Activated gamma-delta T cell treated with anti-CD3 and anti-CD28 coated beads, Interleukin-2, amount 50 U/mL, for 16 hours (primary cell): ENCODE measurements at places on chromosomes 12 and 14.

GRCh38 chr12:59844750-59845149, 248.9 kb downstream of the SLC16A7 start:
- DNase-seq = no peak

DNA sequence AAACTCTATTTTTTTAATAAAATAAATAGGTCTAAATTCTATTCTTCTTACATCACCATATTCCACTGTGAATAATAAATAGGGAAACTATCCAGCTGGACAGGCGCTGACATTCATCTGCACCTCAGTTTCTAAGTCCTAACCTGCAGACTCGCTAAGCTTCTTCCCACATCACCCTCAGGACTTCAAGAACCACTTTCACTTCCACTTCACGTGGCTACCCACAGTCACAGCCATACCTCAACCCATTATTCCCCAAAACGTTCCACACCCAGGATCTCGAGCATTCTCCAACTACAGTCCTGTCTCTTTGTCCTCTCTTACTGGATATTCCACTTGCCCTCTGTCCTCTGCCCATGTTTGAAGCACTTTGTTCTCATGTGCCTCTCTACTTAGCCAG, 71.1 kb downstream of the C2CD5 start:
- no peak for DNase-seq

GRCh38 chr12:49144384-49144783, 13.2 kb upstream of the TUBA1B start:
- no peak for DNase-seq

DNA sequence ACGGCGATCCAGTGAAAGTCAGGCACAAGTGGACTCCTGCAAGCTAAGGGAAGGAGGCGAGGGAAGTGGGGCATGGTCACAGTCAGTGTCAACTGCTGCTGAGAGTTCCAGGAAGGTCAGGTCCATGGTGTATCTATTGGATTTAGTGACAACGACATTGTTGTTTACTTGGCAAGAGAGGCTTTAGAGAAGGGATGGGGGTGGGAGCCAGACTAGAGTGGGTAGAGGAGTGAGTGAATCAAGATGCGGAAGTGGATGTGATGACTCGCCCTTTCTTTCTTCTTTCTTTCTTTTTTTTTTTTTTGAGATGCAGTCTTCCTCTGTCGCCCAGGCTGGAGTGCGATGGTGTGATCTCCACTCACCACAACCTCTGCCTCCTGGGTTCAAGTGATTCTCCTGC, 12.5 kb downstream of the P2RX7 start:
- no peak for DNase-seq

DNA sequence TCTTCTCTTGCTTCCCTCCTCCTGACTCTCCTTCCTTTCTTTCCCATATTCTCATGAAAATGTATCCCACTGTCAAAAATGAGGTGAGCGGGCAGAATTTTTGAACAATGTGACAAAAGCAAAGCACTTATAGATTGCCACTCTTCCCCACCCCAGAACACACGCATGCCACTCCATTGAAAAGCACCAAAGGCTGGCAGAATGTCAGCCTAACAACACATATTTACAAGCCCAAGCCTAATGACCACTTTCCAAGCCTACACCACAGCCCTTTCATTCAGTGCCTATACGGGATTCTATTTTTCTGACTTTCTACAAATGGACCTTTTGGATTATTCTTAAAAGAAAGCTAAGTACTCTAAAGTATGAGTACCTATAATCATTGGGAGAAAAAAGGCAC, 62.9 kb upstream of the METAP2 start:
- no peak for DNase-seq

DNA sequence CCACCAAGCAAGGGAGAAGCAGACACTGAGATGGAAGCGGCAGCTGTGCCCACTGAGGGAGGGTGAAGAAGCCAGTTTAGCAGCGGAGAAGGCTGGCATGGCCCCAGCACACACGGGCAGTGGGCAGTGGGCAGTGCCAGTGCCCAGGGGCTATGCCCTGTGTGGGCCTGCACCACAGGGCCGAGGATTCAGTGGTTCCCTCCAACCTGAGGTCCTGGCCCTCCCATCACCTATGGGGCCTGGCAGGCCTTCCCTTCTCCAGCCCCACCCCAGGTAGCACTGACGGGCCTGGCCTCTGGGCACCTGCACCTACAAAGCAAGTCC, 81.1 kb downstream of the ITPK1 start:
- DNase-seq = no peak

DNA sequence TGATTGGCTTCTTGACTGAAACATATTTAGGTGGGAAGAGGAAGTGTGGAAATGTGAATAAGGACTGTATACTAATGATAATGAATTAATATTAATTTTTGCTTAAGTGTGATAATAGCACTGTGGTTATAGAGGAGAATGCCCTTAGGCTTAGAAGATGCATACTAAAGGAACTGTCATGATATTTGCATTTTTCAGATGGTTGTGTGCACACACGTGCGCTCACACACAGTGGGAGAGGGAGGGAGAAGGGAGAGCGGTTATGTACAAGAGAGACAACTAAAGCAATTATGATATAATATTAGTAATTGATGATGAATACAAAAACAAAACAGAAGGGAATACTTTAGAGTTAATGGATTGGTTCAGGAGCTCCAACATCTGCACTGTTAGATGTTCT, 54.2 kb downstream of the RCOR1 start:
- DNase-seq = no peak

DNA sequence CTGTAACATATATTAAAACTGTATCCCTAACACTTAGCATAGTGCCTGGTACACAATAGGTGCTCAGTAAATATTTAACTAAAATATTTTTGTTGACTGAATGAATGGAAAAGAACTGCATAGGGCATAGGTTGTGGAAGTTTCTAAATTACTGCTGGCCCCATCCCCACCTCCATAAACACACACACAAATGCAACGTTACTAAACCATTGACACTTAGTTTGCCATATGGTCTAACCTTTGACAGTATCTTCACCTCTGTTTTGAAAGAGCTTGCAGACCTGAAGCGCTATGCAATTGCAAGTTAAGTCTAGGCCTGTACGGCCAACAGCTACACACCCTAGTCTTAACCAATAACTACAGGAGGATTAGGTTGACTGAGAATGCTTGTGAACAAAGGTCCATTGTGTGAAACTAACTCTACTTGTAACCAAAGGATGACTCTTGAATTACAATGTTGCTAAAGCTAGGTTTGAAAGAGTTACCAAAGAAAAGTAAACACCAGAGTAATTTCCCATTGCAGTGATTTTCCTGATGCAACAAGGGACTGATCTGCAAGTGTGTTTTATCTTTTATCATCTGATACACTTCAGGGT, 924 bp upstream of the MANSC1 start:
- DNase-seq = no peak

DNA sequence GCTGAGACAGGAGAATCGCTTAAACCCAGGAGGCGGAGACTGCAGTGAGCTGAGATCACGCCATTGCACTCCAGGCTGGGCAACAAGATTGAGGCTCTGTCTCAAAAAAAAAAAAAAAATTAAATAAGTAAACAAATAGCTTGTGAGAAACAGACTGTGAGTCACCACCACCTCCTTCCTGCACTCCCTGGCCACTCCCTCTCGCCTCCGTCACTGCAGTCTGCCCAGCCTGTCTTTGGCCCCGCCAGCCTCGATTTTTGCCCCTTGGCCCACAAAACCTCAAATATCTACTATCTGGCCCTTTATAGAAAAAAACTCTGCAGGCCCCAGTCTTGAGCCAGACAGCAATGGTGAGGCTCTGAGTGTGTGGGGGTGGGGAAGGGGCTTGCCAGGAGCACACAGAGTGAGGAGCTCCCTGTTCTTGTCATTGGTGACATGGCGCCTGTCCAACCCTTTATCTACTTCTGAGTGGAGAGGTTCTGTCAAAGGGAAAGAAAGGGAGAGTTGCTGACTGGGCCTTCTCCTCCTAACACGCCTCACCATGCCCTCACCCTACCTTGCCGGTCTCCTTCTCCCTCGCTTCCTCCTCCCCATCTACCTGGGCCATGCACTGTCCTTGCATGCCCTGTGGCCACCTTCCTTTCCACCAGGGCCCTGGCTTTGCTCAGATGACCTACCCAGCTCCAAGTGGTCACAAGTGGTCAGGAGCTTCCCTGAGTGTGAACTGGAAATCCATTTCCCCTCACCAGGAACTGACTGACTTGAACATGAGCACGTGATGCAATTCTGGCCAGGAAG, 22.1 kb downstream of the LGMN start:
- DNase-seq = no peak

DNA sequence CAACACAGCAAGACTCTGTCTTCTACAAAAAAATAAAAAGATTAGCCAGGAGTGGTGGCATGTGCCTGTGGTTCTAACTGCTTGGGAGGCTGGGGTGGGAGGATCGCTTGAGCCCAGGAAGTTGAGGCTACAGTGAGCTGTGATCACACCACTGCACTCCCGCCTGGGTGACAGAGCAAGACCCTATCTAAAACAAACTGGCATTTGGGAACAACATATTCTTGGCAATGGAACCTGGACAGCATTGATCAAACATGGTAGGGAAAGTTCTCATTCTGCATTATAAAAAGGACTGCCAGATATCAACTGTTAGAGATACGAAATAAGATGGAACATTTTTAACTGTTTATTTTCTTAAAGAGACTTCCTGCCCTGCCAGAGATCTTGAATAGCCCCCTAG, 81.5 kb downstream of the PPP2R5C start:
- no peak for DNase-seq

GRCh38 chr12:62895351-62895877, 39.5 kb downstream of the PPM1H start:
- no peak for DNase-seq

GRCh38 chr12:46390881-46391280, 18.3 kb upstream of the SLC38A2 start:
- DNase-seq = no peak

GRCh38 chr14:24798911-24799462, 165.0 kb upstream of the GZMB start:
- no peak for DNase-seq

DNA sequence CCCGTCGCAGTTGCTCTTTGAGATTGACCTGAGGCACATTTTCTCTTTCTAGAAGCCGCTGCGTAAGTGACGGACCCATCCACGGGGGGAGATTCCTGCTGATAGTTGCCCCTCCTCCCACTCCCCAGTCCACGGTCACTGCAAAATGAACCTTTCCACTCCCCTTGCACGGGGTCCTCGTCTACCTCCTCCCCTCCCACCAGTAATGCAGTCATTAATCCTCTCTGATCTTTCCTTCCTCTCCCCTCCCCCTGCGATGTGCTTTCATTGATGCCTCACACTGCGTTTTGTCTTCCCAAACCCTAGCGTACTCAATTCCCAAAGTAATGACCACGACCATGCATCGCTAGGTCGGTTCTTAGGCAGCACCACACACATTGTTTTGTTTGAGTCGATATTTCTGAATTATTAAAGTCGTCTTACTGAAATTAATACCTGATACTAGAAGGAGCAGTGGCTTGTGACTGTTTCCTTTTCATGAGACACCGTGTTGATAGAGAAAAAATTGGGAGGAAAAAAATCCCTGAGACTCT, 857 bp downstream of the ETNK1 start:
- DNase-seq = no peak

- DNase-seq = no peak
These were observed 67.4 kb upstream of the POC1B start for GRCh38 chr12:89593233-89593632.

DNA sequence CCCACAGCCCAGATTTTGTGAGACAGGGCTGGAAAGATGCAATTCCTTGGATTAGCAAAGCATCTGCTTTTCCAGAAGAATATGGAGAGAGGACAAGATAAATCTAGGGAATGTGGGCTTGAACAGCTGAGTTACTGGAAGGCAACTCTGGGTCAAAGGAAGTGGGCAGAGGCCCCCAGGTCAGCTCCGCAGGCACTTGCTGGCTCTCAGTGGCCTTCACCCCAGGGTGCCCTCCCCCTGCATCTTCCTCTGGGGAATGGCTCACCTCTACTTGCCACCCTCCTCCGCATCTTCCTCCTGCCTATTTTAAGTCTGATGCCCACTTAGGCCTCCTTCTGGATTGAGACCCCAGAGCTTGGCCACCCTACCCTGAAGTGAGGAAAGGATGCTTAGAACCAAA, 10.5 kb upstream of the PNMA1 start:
- no peak for DNase-seq

GRCh38 chr12:89244536-89244935, 107.8 kb downstream of the DUSP6 start:
- DNase-seq = no peak

DNA sequence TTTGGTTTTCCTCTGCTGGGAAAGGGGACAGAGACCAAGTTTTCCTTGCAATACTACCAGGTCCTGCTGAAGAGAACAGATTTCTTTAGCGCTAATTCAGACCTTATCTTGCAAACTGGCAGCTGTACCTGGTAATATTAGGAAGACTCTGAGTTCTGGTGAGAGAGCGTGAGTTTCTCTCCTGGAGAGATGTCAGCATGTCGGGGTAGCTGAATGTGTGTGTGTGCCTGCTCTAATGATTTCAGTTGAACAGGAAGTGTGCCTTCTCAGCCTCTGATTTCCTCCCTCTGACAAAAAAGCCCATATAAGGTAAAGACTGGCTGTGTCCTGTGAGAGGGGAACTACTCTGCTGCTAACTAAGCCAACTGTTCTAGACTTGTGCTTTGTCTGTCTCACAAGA, 10.3 kb upstream of the ERP27 start:
- peak; percentile 41 for DNase-seq

- DNase-seq = no peak
These were observed 85.1 kb upstream of the NAV3 start for GRCh38 chr12:77745624-77746023.

DNA sequence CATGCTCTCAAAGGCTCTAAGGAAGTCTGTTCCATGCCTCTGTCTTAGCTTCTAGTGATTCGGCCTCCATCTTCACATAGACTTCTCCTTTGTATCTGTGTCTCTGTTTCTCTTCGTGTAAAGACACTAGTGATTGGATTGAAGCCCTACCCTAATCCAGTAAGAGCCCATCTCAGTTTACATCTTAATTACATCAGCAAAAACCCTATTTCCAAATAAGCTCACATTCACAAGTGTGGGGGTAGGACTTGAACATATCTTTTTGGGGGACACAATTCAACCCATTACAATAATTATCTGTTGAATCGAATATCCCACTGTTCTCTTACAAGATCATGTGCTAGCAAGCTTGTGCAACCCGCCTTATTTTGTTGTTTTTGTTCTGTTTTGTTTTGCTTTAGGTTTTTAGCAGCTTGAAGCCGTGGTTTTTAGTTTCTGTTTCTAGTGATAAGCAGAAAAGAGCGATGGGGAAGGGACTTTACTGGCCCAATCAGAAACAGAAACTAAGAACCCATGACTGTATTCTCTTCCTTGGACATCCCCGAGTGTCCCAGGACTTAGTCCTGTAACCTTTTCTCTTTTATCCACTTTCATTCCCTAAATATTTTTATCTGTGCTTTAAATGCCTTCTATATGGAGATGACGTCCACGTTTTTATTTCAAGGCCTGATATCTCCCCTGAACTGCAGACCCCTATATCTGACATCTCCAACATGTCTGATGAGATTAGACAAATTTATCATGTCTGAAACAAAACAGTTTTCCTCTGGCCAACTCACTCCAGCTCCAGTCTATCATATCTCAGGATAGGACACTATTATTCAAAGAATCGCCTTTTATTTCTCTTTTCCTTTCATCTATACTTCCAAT, 353.0 kb downstream of the CCDC91 start:
- DNase-seq = no peak

GRCh38 chr14:96514694-96515093, 12.5 kb downstream of the PAPOLA start:
- DNase-seq = no peak
